Stimulated activated CD4-positive, alpha-beta T cell treated with anti-CD3 and anti-CD28 coated beads, Interleukin-15, amount 100 ng/mL, for 48 hours (primary cell): ENCODE measurements at places on chromosomes 1 and 21.
A peak's percentile ranks its signal among the peaks of the same experiment; 100 is the strongest.

GRCh38 chr1:32761253-32761877 is 55.8 kb downstream of the YARS1 start:
- DNase-seq, result peak; percentile 22

GRCh38 chr1:68129536-68130250 is 79.3 kb upstream of the DIRAS3 start:
- DNase-seq, result no peak

- no peak for DNase-seq
Measured at GRCh38 chr1:17616731-17617279, 77.3 kb downstream of the ARHGEF10L start.

DNA sequence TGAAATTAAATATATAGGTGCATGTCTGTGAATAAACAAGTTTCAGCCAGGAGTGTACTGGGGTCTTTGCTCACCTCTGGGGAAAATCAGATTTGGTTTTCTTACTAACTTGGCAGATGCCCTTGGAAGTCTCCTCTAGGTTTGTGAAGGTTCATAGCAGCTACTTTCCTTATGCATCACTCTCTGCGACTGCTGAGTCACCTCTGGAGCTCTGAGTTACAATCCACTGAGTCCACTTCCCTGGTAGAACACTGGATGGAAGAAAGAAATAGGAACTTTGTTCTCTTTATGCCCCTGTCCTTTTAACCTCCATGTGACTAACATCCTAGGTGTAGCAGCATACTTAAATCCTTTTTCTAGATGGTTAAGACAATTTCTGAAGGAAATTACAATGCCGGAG is 4.4 kb upstream of the FASLG start:
- DNase-seq, result no peak

GRCh38 chr1:161981735-161982506 is 41.7 kb downstream of the OLFML2B start:
- no peak for DNase-seq

- no peak for DNase-seq
Measured at GRCh38 chr1:48208251-48208650, 14.3 kb upstream of the SLC5A9 start.

DNA sequence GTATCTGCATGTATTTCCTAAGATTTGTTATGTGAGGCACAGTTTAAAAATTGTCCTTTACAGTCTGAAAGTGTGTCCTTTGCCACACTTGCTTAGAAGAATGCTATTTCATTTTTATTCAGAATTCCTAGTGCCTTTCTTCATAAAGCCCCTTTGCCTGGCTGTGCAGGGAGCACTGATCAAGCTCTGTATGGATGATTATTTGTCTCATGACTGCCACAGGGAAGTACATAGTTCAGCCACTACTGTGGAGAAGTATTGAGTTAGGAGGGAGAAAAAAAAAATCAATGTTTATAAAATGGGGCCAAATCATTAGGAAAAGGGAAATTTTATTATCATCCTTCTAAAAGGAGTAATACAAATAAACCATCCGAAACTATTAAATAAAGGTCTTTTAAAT is 51.4 kb downstream of the LHX4 start:
- no peak for DNase-seq

DNA sequence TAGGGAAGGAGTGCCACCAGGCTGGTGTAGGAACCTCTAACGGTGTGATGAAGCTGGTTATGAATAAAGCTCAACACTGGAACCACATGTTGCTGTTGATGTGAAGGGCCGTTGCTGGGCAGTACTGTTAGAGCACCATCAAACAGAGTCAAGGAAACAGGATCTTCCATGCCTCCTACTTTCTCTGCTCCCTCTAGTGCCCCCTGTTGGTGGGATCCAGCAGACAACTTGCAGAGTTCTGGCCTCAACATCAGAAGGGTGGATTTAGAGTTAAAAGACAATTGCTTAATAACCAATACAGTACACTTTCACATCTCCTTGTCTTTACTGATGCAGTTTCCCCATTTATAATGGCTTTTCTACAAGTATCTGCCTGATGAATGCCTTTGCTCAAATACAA is 336.4 kb downstream of the NTNG1 start:
- no peak for DNase-seq

- DNase-seq, result no peak
Measured at GRCh38 chr1:172288581-172288980, 131.9 kb upstream of the C1orf105 start.

- no peak for DNase-seq
Measured at GRCh38 chr1:53971718-53972117, 25.6 kb downstream of the LRRC42 start.

DNA sequence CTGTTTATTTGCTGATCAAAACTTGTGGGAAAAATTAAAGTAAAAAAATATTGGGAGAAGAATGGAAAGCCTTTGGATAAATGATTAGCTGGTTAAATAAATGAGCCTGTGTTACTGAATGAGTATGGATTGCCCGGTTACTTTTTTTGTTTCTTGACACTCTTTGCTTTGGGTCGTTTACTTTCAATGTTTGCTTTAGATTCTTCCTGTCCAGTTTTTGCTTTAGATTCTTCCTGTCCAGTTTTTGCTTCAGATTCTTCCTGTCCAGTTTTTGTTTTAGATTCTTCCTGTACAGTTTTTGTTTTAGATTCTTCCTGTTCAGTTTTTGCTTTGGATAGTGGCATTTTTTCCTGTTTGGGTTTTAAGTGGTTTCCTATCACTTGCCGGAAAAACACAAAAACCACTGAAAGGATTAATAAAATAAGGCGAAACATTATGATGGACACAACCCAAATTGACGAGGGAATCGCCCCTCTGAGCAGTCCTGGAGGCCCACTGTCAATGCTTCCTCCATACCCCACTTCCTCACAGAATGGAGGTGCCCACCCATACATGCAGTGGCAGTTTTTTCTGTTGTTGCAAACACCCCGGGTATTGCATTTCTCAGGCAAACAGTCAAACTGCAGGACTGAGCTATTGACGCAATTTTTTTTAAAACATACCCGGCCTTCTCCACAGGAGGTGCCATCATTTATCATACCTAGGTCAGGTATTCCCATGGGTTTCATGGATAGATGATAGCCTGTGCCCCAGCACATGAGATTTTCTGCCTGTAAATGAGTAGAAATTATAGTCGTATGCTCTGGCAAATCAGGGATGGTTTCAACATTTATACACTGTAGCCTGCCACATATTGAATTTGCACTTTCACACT is 2.3 kb downstream of the ADAM30 start:
- no peak for DNase-seq

DNA sequence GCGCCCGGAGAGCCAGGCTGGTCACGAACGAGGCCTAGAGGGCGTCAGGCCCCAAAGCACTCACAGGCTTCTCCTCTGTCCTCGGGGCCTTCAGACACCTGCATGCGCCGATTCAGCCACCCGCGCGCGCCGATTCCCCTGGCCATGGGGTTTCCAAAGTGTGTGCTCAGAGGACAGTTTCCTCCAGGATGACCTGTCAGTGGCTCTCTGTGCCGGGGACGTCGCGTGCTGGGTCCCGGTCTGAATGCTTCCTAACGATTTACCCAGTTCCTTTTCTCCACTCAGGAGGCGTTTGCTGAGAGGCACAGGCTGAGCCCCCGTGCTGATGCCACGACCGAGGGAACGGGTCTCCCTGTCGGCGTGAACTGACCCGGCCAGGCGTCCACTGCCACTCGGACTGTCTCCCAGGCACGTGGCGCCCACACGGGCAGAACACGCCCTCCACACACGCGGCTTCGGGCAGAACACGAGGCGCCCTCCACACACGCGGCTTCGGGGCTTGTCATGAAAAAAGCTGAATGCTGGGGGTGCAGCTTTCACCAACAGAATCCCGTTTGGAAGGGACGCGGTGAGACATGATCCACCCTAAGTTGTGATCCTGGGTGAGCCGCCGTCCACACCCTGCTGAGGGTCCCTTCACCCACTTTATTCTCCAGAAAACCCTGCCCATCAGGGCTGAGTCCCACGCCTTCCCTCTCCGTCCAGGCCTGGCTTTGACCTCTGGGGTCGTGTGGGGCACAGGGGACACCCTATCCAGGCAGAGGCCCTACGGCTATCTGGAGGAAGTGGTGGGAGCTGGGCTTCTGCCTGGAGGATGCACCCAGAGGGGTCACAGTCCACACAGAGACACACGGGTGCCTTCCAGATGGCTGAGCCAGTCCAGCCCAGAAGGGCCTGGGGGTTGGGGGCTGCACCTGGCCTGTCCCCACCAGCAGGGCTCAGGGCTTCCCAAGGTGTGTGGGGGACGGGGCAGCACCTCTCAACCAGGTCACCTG is 56.1 kb downstream of the COL6A1 start:
- DNase-seq, result no peak

GRCh38 chr1:111441573-111442192 is 7.4 kb downstream of the WDR77 start:
- DNase-seq, result peak; percentile 51

- no peak for DNase-seq
Measured at GRCh38 chr1:146010126-146010738, 11.3 kb downstream of the HJV start.

- no peak for DNase-seq
Measured at GRCh38 chr1:173258479-173259264, 51.5 kb upstream of the TNFSF4 start.

DNA sequence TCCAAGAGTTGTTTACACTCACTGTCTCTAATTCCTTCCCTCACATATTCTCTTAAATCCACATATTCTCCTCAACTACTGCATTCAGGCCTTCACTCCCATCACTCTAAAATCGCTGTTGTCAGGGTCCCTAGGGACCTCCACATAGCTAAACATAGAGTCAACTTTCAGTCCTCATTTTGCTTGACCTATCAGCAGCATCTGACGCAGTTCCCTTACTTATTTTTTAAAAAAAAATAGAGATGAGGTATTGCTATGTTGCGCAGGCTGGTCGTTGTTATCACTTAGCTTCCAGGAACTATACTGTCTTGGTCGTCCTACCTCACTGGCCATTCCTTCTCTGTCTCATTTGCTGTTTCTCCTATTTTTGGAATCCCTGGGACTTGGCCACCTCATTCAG is 11.7 kb upstream of the PLEKHO1 start:
- no peak for DNase-seq

- DNase-seq, result no peak
Measured at GRCh38 chr1:62891956-62892562, 108.1 kb downstream of the ATG4C start.

DNA sequence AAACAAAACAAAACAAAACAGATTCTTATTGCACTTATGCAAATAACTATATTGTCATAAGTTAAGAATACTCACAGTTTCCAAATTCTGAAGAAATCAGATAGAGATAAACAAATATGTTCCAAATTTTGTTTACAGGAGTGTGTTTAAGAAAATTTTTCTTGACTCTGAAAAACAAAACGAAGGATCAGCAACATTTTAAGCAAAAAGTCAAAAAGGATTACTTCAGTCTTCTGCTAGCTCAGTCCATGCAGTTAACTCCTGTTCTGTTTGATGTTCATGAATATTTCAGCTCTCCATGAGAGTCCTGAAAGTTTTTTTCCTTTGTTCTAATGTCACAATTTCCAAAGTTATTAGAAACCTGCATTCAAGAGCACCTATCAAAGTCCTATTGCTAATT is 33.2 kb upstream of the KLF18 start:
- DNase-seq, result no peak

DNA sequence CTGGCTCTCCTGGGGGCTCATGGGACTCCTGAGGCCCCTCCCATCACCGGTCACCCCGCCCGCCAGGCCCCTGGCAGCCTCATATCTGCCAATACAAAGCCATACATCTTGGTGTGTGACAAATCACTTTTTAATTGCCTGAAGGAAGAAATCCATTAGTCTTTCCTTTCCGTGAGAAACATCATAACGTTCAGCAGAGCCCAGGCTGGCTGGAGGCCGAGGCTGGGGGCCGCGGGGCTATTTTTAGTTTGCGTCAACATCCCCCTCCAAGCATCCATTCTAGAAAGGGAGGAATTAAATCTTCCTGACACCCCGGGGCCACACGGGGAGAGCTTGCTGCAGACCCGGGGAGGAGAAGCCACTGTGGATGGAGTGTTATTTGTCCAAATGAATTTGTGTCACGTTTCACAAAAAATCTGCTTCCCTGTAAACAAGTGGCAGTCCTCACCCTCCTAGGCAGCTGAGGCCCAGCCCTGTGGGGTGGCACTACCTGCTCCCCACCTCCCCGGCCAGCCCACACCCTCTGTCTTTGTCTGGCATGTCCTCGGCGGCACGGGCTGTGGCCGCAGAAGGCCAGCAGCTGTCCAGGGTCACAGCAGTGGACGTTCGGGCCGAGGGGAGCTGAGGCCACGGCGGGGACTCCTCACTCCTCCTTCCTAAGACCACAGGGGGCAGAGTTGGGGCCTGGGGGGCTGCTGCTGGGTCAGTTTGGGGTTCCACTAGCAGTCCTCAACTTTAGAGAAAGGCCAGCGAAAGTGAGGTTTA is 236.9 kb upstream of the VAMP3 start:
- no peak for DNase-seq

GRCh38 chr1:1891349-1892078 is 627 bp upstream of the GNB1 start:
- DNase-seq, result peak; percentile 60

GRCh38 chr21:15064576-15065391 is at the start of gene NRIP1:
Gene NRIP1 (minus strand): TSS chr21:15065000. CDS start chr21:14968192, 96,808 bp downstream.
- peak; percentile 71 for DNase-seq
